ENCODE measurements at places on chromosomes 13 and 19.

GRCh38 chr19:5354403-5354802, 13.8 kb upstream of the PTPRS start:
- no peak for DNase-seq

DNA sequence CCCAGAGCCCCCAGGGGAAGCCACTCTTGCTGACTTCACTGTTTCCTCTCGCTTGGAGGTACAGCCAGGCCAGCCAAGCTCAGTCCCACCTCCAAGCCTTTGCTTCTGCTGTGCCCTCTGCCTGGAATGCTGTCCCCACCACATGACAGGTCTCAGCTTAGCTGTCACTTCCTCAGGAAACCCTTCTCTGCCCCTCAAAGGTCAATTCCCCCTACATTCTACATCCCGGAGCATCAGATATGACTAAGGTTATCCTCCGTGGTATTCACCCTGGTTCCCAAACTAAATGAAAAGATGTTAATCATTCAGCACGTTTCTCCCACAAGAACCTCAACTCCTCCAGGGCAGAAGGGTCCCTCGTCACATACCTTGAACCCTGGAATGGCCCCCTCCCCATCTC, 53.5 kb downstream of the PTPRS start:
- no peak for DNase-seq

DNA sequence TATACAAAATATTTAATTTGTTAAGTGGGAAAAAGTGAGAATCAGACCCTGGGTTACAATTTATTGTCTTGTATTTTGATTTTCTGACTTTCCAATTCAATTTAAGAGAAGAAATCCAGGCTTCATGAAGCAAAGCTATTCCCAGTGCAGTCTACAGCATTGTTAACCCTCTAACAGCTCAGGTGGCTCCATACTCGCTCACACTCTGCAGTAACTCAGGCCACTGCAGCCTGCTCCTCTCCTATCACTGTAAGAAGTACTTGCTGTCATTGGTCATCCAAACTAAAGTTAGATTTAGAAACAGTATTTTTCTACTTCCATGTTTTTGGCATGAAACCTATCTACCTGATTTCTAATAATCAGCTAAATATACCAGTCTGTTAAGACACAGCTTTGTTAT, 830.3 kb downstream of the PCDH9 start:
- DNase-seq: no peak

GRCh38 chr13:47000165-47000564, 103.3 kb upstream of the HTR2A start:
- DNase-seq: no peak

GRCh38 chr19:56110515-56111448, 10.3 kb downstream of the ZNF787 start:
- DNase-seq: no peak

GRCh38 chr19:492091-492531, 4.2 kb upstream of the MADCAM1 start:
- no peak for DNase-seq

DNA sequence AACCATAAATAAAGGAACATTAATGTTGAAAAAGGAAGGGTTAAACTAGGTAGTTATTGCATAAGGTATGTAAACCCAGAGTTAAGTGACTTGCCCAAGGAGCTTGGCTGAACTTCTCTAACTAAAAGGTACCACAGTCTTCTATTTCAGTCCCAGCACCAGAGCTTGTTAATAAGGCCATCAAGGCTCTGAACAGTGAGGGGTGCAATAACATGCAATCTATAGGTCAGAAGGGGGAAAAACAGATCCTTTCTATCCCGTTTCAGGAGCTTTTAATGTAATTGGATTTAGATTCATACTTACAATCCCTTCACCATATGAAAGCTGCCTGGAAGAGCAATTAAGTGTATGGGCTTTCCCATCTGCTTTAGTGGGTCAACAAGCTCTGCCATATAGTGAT, 441.5 kb upstream of the SPRY2 start:
- DNase-seq: no peak

- no peak for DNase-seq
Measured at GRCh38 chr19:52993342-52994178, 20.2 kb upstream of the ERVV-1 start.

- no peak for DNase-seq
Measured at GRCh38 chr13:103557878-103558277, 491.7 kb upstream of the SLC10A2 start.

DNA sequence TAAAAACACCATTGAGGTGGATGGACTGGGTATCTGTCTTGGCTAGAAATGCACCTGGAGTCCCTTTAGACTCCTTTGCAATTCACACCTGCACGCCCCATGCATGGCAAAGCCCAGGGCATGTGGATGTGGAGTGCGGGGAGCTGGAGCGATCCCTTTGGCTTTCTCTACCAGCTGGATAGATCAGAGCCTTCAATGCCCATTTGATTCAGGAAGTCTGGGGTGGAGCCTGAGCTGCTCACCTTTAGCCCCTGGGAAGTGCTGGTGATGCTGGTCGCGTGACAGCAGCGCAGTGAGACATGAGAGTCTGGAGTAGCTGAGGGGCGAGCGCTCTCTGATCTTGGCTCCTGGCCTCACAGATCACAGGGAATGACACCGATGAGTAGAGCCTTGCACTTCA, 4.8 kb upstream of the ZNF536 start:
- no peak for DNase-seq

DNA sequence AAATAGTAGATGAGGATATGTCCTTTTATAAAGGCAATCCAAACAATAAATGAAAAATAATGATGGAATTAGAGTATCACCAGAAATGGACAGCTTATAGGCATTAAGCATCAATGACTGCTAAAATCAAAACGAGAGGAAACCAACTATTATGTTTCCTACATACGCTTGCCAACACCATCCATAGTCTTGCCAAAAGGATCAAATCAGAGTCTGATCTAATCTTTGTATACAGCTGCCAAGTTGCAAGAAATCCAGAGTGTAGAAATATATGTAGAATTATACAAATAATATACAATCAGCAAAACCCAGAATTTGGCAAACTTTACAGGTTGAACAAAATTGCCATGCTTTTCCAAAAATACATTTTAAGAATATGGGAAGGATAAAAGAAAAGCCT, 1661.6 kb downstream of the SLITRK1 start:
- DNase-seq: no peak

- no peak for DNase-seq
Measured at GRCh38 chr13:49655906-49656305, 27.6 kb downstream of the ARL11 start.

- no peak for DNase-seq
Measured at GRCh38 chr19:14992780-14993179, 13.1 kb upstream of the SLC1A6 start.

DNA sequence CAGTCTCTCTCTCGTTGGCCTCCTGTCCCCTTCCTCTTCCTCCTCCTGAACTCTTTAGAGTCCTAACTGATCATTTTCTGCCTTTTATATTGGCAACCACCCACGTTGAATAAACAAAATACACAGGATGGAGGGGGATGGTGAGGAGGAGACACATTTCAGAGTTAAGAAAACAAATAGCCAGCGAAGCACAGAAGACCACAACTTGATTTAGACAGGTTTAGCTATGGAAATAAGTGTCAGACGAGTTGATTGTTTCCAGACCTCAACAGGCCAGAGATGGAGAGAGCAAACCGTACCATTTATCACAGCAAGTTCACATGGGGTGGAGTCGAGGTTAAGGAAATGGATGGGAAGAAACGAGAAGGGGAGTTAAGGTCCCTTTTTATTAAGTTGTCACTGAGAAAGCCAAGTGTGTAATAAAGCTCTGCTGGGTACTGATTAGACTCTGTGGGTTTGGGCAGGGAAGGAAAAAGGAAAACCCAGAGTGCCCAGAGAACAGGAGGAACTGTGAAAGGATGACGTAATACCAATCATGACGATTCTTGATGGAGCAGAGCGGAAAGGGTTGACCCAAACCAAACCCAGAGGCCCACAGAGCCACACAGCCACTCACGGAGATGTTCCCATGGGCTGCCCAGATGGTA, 11.1 kb upstream of the SERP2 start:
- DNase-seq: no peak

GRCh38 chr13:77779552-77780272, 82.2 kb downstream of the SLAIN1 start:
- peak; percentile 82 for DNase-seq

GRCh38 chr13:24214528-24214927, 54.0 kb downstream of the SPATA13 start:
- DNase-seq: no peak

- DNase-seq: no peak
Measured at GRCh38 chr13:103839460-103839859, 773.2 kb upstream of the SLC10A2 start.

DNA sequence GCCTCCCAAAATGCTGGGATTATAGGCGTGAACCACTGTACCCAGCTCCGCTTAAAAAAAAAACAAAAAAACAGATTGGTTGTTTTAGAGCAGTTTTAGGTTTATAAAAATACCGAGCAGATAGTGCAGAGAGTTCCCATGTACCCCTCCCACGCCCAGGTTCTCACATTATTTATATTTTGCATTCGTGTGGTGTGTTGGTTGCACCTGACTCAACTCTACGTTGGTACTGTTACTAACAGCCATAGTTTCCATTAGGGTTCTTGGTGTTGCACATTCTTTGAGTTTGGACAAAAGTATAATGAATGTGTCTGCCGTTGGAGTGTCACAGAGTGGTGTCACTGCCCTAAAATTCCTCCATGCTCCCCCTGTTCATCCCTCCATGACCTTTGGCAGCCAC, 29.1 kb downstream of the MYO9B start:
- DNase-seq: no peak

GRCh38 chr19:2327773-2328400, 499 bp downstream of the LSM7 start:
- DNase-seq: peak; percentile 64

DNA sequence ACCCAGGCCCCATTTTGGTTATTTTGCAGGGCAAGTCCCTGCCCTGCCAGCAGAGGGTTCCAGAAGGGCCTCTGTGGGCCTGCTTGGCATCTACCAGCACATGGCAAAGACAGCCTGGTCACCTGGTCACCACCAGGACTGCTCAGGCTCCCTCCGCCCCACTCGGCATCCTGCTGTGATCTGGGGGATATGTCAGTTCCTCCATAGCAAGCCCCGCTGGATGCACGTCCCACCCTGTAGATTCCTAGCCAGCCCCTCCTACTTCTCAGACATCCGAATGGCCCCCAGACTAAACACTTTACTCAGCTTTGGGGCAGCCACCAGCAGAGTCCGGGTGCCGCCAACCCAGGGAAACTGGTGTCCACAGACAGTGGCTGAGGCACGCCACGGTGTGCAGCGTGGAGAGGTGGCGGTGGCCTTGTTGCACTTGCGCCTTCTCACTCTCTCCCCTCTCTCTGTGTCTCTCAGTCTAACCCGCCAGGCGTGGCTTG, 31.8 kb upstream of the USE1 start:
- DNase-seq: no peak

DNA sequence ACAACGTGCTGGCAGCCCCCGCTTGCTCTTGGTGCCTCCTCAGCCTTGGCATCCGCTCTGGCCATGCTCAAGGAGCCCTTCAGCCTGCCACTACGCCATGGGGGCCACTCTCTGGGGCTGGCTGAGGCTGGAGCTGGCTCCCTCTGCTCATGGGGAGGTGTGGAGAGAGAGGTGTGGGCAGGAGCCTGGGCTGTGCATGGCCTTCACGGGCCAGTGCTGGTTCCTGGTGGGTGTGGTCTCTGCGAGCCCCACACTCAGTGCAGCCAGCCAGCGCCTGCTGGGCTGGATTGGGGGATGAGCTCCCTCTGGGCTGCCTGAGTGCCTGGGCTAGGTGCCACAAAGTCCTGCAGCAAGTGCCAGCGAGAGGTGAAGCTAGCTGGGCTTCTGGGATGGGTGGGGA, 1289.1 kb downstream of the OLFM4 start:
- DNase-seq: no peak

- DNase-seq: no peak
Measured at GRCh38 chr13:80452279-80452678, 111.4 kb upstream of the SPRY2 start.

GRCh38 chr13:86932776-86933334, 738.3 kb upstream of the SLITRK5 start:
- DNase-seq: no peak

- no peak for DNase-seq
Measured at GRCh38 chr13:114080739-114081561, 51.5 kb downstream of the RASA3 start.

DNA sequence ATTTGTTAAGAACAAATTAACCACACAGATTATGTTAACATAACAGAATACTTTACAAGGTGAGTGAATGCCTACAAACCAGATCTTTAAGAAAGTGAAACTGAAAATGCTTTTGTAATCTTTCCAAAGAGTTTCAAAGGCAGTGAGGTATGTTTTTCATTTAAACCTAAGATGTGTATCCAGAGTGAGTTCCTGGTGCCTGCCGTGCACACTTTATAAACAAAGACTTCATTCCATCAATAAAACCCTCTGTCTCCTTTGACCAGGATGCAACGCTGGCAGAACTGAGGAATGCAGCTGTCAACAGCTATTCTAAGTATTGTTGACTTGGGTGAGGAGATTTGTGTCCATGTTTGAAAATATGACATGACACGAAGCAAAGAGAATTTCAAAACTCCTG, 344.6 kb downstream of the DNAJC15 start:
- DNase-seq: no peak

GRCh38 chr13:101639711-101640110, 187.2 kb downstream of the ITGBL1 start:
- no peak for DNase-seq

GRCh38 chr19:13985771-13986347, 20.3 kb downstream of the RFX1 start:
- DNase-seq: peak; percentile 21

- no peak for DNase-seq
Measured at GRCh38 chr19:3442487-3443071, 37.7 kb downstream of the SMIM24 start.

GRCh38 chr19:3818918-3819317, 32.7 kb upstream of the MATK start:
- no peak for DNase-seq

DNA sequence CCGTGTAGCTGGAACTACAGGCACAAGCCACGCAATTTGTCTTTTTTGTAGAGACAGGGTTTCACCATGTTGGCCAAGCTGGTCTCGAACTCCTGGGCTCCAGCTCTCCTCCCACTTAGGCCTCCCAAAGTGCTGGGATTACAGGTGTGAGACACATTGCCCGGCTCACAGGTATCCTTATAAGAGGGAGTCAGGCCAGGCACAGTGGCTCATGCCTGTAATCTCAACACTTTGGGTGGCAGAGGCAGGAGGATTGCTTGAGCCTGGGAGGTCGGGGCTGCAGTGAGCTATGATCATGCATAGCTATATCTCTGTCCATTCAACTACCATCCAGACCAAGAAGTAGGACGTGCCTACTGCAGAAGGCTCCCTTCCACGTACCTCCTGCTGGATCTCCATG, 10.2 kb upstream of the IGLON5 start:
- DNase-seq: no peak

DNA sequence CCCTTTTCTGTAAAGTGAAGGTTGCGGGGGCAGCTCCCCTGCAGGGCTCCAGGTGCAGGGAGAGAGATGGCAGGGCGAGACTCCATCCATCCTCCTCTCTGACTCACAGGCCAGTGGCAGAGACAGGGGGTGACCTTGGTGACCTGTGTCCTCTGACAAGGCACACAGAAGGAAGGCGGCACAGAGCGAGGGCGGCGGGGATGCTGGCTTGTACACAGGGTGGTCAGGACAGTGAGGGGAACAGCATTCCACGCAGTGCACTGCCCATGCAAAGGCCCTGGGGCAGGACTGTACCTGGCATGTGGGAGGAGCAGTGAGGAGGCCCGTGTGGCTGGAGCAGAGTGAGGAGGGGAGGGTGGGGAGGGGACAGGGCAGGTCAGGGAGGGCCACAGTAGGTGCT, 7.7 kb downstream of the NDUFA11 start:
- DNase-seq: no peak

- no peak for DNase-seq
Measured at GRCh38 chr13:49540552-49540951, 44.8 kb downstream of the PHF11 start.

GRCh38 chr19:28026636-28027035, 1186.3 kb downstream of the UQCRFS1 start:
- DNase-seq: no peak
